Vagina (tissue), 2 donors: ENCODE measurements at places on chromosomes 1 and 21.

GRCh38 chr1:218165701-218166114 lies 119.4 kb upstream of the RRP15 start:
- DNase-seq, result no peak

GRCh38 chr1:103177108-103177775 lies 68.9 kb upstream of the COL11A1 start:
- no peak for DNase-seq

GRCh38 chr1:205430696-205431305 lies 8.9 kb upstream of the LEMD1 start:
- no peak for DNase-seq

- no peak for DNase-seq
Measured at GRCh38 chr21:35162831-35163230, 113.7 kb upstream of the RUNX1 start.

DNA sequence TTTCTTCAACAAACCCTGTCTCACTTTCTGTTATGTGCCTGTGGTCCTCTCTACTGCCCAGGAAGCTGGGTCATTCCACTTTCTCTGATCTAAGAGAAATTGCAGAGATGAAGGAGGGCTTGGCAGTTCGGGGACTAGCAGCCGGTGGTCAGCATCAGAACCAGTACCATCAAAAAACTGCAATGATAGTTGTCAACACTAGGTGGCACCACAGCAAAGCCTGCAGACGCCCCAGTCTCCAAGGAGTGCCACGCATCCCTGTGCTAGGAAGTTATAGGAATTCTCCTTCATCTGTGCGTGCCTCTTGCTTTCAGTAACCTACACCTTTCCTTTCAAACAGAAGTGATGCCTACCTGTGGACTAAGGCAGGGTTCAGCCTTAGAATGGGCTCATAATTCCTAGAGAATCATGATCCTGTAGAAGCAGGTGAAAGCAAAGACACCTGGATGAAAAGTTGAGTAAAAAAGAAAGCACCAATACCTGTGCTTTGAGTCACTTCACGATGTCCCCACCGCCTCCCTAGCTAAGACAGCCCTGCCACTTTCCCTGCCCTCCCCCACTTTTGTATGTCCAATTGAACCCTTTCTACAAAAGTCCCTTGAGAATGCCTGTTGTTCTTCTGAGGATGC lies 129.2 kb downstream of the ADAMTS1 start:
- DNase-seq, result no peak

GRCh38 chr1:9927259-9927658 lies 15.9 kb downstream of the LZIC start:
- DNase-seq, result no peak

- DNase-seq, result no peak
Measured at GRCh38 chr1:205519541-205520131, 15.2 kb downstream of the CDK18 start.

DNA sequence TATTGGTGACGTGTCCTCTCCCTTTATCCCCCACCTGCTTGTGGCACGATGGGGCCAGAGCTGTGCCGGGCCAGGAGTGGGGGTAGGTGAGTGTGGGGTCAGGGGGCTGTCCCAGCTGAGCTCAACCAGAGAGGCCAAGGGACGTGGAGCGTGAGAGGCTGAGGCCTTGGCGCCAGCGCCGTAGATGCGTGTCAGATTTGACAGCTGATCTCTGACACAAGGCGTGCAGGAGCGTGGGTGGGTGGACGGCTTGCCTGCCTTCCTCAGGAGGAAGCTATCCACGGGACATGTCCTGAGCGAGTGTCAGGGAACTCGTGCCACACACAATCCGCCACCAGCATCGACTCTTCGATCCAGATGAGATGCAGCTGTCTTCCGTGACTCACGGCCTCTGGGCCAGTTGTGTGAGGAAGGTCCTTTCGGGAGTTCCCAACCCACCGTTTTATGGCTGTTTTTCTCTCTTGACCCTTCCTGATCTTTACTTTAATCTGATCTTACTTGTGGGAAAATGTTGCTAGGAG lies 56.7 kb downstream of the SPSB1 start:
- no peak for DNase-seq

DNA sequence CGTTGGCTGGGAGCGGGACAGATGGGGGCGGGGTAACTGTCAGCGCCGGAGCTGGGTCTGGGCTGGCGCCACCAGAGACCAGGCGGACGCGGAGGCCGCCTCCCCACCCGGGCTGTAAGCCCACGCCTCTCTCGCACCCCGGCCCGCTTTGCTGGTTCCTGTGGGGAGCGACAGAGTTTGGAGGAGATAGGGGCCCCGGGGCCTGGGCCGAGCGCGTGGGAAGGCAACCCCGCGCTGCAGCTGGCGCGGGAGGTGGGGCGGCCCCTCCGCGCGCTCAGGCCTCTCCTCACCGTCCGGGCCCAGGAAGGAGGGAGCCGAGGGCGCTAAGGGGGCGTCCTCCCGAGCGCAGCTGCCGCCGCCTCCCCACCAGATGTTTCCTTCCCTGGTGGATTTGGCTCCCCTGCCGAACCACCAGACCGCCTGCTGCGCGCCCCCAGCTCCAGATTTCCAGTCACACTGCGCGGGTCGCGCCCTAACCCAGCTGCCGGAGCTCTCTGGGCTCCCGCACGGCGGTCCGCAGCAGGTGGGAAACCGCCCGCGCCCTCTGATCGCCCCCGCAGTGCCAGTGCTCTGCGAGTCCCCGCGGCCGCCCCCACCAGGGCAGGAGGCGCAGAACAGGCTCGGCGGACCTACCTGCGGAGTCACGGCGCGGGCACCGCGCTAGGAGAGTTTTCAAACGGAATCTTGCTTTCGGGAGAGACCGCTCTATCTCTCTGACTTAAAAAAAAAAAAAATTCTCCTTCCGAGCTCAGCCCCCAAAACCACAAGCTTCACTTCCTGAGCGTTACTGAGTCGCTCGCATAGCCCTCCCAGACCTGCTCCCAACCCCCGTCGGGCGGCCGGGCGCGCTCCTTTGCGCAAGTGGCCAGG lies 1.1 kb downstream of the GFI1 start:
- DNase-seq, result no peak

- no peak for DNase-seq
Measured at GRCh38 chr1:16956775-16957174, 23.6 kb downstream of the MFAP2 start.

DNA sequence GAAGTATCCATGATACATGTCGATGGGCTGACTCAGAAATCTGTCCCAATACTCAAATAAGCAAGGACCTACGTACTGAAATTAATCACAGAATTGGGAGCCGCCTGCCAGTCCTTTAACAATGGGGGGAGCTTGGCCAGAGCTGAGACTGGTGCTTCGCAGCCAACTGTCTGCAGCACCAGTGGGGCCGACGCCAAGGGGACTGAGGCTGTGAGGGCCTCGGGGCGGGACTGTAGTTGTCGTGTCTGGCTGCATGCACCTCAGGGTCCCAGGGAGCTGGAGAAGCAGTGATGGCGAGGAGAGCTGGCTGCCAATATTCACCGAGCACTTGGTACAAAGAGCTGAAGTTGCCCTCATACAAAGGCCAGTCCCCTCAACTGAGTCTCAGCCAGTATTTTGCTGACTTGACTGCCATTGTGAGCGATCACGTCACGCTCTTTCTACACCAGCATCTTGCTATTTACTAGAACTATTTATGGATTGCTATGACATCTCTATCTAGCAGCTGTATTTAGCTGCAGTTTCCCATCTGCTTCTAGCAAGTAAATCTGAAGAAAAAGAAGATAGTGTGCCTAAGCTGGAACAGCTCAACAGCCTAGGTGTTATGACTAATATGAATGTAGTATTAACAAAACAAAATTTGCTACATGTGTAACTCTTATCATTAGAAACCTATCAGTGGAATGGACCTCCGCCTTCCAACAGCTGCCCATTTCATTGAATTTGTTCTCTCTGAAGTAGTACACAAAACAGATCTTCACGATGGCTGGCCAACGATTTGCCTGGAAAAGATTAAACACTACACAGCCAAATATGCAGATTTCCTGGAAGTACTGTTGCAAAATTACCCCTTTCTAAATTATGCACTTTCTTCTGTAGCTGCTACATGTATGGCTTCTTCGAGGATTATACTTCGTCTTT lies 29.1 kb downstream of the EVI5 start:
- no peak for DNase-seq

DNA sequence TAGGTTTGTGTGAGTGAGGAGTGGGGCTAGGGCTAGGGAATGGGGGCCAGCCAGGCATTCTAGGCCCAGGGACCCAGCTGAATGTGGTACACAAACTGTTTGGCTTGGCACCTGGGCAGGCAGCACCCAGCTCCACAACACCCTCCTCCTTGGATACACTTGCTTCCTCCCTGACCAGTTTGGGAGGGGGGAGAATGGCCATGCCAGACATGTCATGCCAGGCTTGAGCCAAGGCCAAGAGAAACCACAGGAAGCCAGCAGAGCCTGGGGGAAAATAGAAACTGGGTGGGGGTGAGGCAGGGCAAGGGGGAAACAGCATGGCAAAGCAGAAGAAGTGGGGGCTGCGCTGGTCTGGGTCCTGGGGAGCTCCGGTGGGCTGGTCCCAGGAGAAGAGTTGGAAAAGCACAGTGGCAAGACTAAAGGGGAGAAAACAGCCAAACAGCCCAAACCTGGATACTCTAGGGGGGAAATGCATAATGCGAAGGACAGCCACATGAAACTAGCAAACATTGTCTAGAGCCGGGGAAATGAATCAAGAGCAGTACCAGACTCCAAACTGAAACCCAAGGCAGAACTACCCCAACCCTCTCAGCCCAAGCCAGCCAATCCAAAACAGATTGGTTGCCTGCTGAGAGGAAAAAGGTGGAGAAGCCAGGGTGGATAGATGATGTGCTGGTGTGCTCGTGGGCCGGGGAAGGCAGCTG lies 47.9 kb downstream of the LGR6 start:
- DNase-seq, result no peak

DNA sequence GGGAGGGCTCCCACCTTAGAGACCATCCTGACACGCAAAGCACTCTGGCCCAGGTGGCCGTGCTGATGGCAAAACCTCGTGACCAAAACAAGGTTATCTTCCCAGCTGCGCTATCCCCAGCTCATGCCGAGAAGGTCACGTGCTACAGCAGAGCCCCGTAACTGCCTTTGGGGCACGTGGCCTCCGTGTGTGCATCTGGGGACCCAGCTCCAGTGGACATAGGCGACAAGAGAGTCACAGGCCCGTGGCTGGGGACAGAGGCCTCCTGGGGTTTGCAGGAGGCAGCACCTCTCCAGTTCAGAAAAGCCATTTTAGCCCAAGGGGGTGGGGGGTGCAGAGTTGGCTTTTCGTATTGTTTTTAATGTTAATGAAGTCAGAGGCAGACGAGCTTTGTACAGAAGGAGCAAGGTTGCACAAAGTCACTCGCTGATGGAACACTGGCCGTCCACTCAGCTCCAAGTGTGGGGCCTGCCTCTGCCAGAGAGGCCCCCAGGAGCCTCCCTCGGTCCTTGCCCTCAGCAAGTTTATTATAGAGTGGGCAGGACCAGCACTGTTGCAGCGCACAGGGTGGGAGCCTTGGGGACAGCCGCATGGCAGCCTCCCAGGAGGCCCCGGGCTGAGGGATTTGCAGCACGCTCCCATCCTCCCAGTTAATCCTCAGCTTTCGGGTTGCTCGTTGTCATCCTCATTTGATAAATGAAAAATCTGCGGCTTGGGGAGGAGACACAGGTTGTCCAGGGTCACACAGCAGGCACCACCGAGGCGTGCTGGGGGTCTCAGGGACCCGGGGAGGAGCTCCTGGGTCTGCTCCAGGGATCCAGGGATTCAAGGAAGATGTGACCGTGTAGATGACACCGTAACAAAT lies 8.0 kb upstream of the PDE9A start:
- no peak for DNase-seq

GRCh38 chr1:208024406-208024805 lies 113.5 kb upstream of the CD34 start:
- DNase-seq, result no peak

DNA sequence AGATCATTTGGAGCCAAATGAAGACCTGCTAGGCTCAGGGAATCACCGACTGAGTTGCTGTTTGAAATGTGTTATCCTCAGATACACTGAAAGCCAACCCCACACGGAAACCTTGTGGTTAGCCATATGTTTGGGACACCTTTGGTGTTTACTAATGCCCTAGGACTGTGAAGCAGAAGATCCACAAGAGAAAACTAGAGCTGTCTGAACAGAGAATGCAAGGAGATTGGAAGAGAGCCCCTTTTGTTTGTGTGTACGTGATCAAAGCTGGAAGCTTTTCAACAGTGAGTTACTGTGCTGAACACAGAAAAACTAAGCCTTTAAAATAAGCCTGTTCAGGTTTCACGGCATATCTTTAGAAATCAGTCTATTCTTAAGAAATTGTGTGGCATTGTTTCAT lies 908.2 kb upstream of the ADGRL2 start:
- DNase-seq, result no peak

DNA sequence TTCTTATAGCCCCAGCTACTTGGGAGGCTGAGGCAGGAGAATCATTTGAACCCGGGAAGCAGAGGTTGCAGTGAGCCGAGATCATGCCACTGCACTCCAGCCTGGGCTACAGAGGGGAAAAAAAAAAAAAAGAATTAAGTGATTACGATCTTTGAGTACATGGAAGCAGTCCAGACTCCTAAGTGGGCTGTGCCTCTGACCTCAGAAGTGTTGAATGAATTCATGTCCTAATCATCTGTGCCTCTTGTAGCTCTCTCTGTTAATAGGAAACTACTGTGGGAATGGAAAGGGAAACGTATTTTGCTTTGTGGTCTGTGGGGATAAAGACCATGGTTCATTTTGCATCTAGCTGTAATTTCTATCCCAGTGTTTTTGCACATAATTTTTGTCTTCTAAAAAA lies 8.4 kb upstream of the IVNS1ABP start:
- no peak for DNase-seq

DNA sequence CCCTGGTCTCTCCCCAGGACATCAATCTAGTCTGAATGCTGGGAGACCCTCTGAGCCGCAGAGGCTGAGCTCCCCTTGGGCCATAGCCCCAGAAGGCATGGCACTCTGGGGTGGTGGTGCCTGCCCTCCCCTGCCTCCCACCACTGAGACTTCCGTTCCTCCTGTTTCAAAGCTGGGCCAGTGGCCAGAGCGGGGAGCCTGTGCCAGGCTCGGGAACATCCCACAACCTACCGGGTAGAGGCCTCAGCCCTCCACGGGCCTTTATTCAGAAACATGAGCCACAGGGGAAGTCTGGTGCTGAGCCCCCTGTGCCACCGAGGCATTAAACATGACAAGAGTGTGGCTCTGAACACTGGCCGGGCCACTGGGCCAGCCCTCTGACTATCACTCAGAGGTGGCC lies 8.1 kb downstream of the CCDC24 start:
- no peak for DNase-seq

GRCh38 chr1:14255711-14256110 lies 342.8 kb upstream of the KAZN start:
- DNase-seq, result no peak
